ENCODE measurements at places on chromosomes 7 and 10.

GRCh38 chr10:132671228-132672154, 114.5 kb downstream of the NKX6-2 start:
- no peak for DNase-seq

GRCh38 chr10:1659221-1659791, 78.0 kb downstream of the ADARB2 start:
- no peak for DNase-seq

DNA sequence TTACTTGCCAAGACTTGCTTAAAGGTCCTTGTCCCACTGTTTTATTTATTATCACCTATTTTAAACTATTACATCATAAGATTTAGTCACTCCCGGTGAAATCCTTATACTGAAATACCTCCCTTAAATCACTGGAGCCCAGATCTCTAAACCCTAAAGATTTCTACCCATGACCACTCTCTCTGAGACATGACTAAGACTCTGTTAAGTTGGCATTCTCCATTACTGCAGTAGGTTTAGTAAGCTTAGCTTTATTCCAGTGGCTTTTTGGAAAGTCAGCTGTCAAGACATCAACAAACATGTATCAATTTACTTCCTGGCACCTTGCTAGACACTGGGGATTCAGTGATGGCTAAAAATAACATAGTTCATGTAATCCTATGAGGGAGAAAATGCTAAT, 874.2 kb downstream of the KCNMA1 start:
- no peak for DNase-seq

GRCh38 chr7:91112902-91113341, 151.3 kb upstream of the FZD1 start:
- no peak for DNase-seq

DNA sequence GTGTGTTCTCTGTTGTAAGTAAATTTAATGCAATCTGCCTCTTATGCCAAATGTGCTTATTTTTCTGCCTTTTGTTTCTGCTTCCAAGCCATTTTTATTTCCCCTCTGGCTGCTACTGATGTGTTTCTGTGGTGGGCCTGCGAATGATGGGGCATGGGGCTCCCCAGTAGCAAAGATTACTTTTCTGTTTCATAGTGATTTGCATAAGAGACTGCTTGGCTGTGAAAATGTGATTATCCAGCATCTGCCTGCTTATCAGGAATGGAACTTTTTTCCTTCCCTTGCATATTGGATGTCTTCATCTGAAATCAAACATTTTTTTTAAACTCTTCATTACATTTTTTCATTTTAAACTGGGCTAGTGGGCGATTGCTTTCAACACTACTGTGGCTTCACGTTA, 57.7 kb upstream of the BTBD16 start:
- no peak for DNase-seq

DNA sequence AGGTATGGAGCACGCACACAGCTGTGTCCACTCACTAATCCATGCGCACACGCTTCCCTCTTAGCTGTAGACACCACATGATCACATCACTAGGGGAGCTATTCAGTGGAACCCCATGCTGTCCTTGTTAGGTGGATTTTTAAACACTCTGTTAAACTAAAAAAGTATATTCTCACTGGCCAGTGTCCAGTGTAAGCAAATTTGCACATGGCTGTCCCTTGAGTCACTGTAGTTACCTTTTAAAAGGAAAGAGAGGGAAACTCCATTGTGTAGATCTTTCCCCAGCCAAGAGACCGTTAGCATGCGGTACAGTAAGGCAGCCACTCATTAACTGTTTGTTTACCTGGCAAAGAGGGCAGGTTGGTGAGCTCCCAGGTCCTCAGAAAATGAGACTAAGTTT, 81.6 kb upstream of the INSYN2A start:
- DNase-seq = no peak

GRCh38 chr10:86295351-86295750, 71.2 kb downstream of the GRID1 start:
- DNase-seq = peak; percentile 6

- no peak for DNase-seq
Observed at GRCh38 chr7:51316666-51317581, at the start of gene COBL. Gene COBL (minus strand): TSS chr7:51316809. CDS start chr7:51316633, 176 bp downstream.

DNA sequence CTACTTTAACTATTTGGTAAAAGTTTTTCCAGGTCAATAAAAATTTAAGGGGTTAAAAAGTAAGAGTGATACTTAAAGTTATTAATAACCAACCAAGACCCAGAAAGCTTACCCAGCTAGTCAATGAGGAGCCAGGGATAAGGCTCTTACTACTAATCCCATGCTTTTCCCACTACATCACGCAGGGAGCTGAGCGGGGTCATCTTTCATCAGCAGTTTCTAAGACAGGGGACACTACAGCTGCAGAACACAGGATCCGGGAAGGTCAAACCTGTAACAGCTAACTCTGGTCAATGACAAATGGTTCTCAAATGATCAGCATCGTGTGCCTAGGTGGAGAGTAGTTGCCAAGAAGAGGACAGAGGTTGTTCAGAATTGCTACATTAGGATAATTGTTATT, 65.1 kb downstream of the RSU1 start:
- DNase-seq = no peak

- DNase-seq = no peak
Observed at GRCh38 chr7:158959021-158959717, 102.8 kb downstream of the DYNC2I1 start.

DNA sequence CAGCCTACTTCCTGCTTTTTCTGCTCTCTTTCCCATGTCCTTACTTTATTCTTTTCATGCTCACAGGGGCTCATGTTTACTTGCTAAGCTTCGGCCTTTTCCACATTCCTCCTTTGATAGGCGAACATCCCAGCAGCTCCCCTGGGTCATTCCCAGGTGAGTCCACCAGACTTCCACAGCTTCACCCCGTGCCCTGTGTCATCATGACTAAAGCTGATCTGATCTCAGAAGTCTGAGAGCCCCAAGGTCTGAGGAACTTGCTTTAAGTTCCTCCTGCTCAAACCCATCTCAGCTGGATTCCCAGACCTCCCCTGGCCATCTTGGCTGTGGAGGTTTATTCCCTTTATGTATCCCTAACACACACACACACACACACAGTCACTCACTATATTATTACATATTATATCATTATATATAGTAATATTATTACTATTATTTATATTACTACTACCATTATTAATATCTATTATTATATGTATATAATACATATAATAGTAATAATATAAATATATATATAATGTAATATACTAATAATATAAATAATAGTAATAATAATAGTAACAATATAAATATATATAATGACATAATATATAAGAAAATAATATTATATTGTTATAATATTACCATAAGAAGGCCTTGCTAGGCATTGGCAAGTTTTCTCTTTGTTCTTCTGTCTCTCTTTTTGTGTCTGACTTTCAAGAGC, 295.9 kb downstream of the PTEN start:
- no peak for DNase-seq

- DNase-seq = peak; percentile 11
Observed at GRCh38 chr10:47025540-47026300, 114.5 kb downstream of the PTPN20 start.

DNA sequence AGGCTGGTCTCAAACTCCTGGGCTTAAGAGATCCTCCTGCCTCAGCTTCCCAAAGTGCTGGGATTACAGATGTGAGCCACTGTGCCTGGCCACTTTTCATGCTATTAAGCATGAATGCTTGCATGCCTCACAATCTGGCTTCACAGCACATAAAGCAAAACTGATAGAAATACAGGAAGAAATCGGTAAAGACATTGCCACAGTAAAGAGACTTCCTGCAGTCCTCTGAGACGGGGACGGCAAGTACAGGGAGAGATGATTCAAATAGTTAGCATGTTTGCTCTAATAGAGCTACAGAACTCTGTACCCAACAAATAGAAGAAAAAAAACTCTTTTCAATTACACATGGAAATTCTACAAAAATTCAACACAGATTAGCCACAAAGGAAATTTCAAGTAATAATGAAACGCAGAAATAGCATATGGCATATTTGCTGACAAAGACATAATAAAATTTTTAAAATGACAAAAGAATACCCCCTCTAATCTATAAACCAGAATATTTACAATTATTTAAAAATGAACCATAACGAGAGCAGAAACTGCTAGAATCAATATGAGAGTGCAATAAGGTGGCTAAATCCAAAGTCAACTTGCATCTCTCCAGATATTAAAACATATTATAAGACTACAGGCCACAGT, 32.3 kb downstream of the CARD11 start:
- no peak for DNase-seq
